ENCODE measurements at places on chromosomes 16 and 17.

GRCh38 chr17:3657874-3658783 lies 10.2 kb downstream of the TAX1BP3 start:
- DNase-seq, result no peak

GRCh38 chr17:2412561-2413021 lies 11.7 kb upstream of the MNT start:
- DNase-seq, result peak; percentile 61

- no peak for DNase-seq
These were observed 2.5 kb downstream of the UBE2I start for GRCh38 chr16:1311738-1312466.

DNA sequence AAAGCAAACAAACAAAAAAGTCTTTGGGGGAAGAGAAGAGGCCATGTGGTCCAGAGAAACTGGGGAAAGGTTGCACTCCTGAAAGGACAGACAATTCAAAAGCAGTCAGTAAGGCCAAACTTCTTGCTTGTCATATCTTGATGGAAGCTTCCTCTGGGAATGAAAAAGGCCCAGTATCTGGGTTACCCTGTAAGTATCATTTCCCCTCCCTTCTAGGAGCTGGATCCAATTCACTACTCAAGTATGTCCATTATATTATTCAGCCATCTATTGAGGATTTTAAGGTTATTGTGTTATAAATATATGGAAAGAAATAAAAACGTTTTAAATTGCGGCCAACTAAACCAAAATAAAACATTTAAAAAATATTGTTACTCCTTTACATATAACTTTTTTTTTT lies 26.0 kb upstream of the MON1B start:
- DNase-seq, result no peak
